Stimulated activated CD4-positive, alpha-beta T cell treated with anti-CD3 and anti-CD28 coated beads, Interleukin-2, amount 100 ng/mL, for 24 hours (primary cell): ENCODE measurements at places on chromosomes 11 and 22.

DNA sequence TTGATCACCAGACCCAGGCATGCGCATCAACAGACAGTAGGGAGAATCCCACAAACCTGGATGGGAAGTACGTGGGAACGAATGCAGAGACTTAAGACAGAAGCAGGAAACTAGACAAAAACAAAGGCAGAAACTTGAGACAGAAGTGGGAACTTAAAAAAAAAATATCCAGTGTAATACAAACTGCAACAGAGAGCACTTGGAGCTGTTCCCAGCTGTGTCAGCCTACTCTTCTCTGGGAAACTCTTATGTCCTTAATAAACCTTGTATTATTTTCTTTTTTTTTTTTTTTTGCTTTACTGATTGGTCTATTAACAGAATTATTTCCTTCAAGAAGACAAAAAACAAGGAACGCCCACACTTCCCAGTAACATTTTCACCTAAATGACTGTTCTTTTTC is 1818.1 kb upstream of the RAG2 start:
- no peak for DNase-seq

GRCh38 chr11:67584205-67584880 is 731 bp downstream of the GSTP1 start:
- peak; percentile 53 for DNase-seq

DNA sequence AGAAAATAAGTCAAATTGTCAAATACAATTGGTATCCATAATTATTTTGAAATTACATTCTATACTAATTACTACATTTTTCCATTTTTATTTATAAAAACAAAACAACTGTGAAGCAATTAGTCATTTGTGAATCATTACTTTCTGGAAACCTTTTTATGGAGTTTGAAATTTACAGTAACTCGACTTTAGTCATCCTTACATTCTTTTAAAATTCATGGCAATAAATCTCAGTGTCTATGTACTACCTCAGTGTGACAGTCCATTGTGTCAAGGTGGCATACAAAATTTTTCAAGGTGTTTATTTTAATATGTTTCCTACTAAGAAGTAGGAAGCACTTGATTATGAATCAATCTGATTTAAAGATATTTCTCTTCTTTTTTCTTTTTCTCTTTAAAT is 1949.4 kb upstream of the RAG2 start:
- no peak for DNase-seq

- no peak for DNase-seq
Measured at GRCh38 chr11:77752516-77752915, 68.0 kb downstream of the RSF1 start.

GRCh38 chr11:67409781-67410368 is 5.6 kb upstream of the CARNS1 start:
- DNase-seq = peak; percentile 37

DNA sequence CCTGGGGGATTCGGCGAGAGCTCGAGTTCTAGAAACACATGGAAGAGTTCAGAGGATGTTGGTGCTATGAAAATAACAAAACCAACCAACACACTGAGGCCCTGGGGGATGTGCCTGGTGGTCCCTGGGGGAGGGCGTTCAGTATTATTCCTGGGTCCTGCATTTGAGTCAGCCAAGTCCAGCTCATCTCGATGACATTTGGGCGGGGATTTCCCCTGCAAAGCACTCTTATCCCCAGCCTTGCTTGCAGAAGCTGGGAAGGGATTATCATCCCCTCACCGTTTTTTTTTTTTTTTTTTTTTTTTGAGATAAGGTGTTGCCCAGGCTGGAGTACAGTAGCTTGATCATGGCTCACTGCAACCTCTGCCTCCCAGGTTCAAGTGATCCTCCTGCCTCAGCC is 2.1 kb upstream of the SMIM38 start:
- no peak for DNase-seq

- DNase-seq = no peak
Measured at GRCh38 chr11:124475265-124475664, 29.8 kb upstream of the OR8B8 start.

GRCh38 chr11:61567286-61568061 is 13.4 kb downstream of the SYT7 start:
- peak; percentile 85 for DNase-seq
